Pancreas (tissue), 10 donors: ENCODE measurements at places on chromosomes 7 and 10.
A peak's percentile ranks its signal among the peaks of the same experiment; 100 is the strongest.

- no peak for DNase-seq
These were observed at the start of gene H2BK1 for GRCh38 chr7:151210087-151210854. Gene H2BK1 (minus strand): TSS chr7:151210488. CDS start chr7:151210318, 170 bp downstream.

- peak; percentile 78 for DNase-seq
These were observed 170.2 kb downstream of the FAM107B start for GRCh38 chr10:14604181-14605142.

GRCh38 chr10:105192146-105192545 is 551.1 kb downstream of the SORCS3 start:
- DNase-seq, result no peak

DNA sequence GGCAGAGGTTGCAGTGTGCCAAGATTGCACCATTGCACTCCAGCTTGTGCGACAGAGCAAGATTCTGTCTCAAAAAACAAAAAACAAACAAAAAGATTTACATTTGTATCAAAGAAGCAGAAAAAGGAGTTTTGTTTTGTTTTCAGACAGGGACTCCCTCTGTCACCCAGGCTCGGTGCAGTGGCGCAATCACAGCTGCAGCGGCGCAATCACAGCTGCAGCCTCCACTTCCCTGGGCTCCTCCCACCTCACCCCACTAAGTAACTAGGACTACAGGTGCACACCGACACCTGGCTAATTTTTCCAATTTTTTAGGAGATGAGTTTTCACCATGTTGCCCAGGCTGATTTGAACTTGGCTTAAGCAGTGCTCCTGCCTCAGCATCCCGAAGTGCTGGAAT is 1.8 kb downstream of the ARMC10 start:
- DNase-seq, result no peak

DNA sequence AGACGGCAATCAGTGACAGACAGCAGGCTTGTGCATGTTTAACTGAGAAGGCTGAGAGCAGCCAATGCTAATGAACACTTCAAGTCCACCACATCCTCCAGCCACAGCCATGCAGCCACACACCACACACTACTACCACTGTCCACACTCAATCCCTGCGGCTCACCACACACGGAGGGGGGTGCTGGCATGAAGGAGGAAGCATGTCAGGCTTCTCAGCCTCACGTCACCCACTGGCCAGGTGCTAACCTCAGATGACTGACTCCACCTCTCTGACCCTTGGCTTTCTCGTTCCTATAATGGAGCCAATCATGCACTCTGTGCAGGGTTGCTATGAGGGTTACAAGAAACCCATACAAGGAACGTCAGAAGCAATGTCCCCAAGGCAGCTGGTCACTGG is 165.4 kb upstream of the RNF32 start:
- no peak for DNase-seq

GRCh38 chr7:20647908-20648776 is 32.7 kb downstream of the ABCB5 start:
- DNase-seq, result no peak

DNA sequence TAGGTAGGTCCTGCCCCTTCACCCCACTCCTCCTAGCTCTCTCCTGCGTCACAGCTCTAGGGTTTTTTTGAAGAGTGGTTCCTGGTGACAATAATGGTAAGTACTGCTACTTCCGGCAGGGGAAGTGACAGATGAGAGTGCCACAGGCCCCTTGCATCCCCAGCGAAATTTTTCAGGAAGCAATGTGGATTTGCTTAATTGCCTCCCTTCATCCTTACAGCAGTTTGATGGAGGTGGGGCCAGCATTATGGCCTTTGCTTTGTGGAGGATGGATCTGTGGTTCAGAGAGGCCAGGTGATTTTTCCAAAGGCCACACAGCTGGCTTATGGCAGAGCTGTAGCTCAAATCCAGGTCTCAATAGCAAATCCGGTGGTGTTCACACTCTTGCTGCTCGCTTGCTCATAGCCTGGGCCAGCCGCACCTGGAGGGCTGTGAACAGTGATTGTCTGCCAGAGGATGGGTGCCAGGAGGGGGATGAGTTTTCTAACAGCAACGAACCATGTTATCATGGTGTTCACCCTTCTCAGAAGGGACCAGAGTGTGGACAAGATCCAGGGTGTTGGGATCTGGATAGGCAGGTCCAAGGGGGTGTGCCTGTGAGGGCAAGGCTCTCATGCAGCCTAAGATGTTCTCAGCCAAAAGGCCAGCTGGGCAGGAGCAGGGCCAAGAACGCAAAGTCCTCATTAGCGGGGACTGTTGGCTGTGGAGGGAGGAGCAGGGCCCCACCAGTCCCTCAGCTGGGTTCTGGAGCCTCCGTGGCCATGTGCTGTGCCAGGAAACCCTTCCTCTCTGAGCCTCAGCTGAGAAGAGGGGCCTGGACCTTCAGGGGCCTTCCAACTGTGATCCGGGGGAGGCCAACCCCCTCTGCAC is 89.0 kb downstream of the EMX2 start:
- no peak for DNase-seq

DNA sequence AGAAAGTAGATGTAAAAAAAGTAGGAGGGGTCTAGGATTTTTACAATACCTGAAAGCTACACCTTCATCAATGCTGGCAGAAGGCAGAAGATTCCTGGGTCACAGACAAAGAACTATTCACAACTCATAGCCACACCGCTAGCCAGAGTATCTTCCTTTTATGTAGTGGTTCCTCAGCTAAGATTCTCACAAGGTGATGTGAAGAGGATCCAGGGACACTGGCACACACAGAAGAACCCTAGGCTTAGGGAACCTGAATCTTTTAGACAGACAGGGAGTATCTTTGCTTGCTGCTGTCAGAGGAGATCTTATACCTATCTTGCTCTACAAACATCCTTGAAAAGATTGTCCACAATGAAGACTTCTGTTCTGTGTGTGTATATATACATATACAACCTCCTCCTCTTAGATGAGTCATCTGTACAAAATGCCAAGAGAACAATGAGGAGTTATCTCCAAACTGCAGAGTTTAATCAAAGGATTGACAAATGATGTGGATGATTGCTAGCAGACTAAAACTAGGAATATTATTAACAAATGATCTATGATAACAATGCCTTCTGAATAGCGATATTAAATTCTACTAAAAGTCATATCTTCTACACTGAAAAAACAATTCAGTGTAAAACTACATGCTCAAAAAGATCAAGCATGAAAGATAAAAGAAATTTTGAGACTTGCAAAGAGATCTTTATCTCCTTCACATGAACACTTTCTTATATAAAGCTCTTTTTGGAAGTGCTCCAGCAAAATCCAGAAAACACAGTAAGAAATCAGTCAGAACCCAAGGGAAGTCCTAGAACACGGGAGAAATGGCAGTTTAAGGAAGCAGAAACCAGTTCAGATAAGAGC is 409.3 kb downstream of the PARD3 start:
- no peak for DNase-seq

- no peak for DNase-seq
These were observed 50.6 kb upstream of the MTURN start for GRCh38 chr7:30084212-30084611.

- DNase-seq, result no peak
These were observed 24.5 kb upstream of the C1GALT1 start for GRCh38 chr7:7157887-7158271.

GRCh38 chr7:151459726-151460473 is 20.0 kb upstream of the CRYGN start:
- DNase-seq, result peak; percentile 66

DNA sequence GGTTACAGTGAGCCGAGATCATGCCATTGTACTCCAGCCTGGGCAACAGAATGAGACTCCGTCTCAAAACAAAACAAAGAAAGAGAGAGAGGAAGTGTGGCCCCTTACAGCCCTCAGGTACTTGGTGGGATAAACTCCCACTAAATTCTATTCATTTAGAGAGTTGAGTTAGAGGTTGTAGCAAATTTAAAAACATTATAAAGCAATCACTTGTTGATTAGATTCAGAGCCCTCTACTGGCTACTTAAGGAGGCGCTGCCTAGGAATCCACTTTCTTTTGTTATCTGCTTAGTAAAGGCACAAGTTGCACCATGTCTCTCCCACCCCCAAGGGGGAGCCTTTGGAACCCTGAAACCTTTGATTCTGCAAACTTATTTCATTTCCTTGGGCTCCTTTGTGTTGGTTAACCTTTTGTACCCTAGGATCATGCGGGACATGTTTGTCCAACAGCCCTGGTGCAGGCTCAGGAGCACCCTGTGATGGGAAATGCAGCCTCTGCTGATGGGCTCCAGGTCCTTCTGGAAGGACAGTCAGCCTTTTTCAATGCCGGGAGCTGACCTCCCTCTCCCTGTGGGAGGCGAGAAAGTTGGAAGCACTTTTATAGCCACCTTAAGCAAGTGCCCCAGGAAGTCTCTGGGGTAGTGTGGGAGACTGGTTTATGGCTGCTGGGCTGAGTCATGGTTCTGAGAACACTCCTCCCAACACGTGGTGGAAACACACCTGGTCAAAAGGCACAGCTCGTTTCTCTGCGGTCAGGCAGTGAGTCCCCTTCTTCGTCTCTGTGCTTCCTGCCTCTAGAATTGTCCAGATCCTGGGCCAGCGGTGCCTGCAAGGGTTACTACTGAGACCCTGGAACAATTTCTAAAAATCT is 2.3 kb downstream of the HKDC1 start:
- DNase-seq, result no peak

DNA sequence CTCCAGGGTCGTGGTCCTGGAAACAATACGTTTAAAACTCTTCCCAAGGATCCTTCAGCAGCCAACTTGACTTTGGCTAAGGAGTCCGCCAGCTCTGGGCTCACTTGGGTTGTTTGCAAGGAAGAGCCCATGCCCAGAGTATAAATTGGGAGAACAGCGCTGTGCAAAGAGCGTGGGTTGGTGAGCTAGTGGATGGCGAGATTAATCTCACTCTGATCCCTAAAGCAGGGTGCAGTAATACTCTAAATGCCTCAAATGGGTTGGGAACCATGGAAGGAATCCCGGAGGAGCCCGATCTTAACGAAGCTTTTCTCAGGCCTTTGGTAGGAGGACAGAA is 495 bp upstream of the SDHAF3 start:
- DNase-seq, result no peak

- DNase-seq, result peak; percentile 94
These were observed 38.5 kb upstream of the MKRN1 start for GRCh38 chr7:140517546-140518369.

GRCh38 chr10:97427571-97428179 is 1.7 kb downstream of the PGAM1 start:
- peak; percentile 38 for DNase-seq

GRCh38 chr10:23065181-23065948 is 30.0 kb upstream of the MSRB2 start:
- DNase-seq, result peak; percentile 83

DNA sequence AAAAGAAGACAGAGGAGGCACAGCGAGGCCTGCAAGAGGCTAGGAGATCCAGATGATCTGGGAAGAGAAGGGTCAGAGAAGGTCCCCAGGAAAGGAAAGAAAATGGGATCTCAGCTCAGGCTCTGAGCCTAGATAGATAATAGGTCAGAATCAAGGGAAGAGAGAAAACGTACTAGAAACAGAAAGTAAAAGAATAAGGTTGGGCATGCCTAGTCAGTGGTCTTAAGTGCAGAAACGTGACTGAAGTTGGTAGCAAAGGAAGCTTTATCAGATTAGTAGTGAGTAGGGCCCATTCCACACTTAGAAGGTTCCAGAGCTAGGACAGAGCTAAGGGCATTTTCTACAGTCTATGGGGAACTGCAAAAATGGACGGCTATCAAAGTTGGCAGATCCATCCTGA is 84.8 kb upstream of the ASAH2 start:
- DNase-seq, result no peak

- DNase-seq, result no peak
These were observed 424.9 kb upstream of the AUTS2 start for GRCh38 chr7:69173341-69173740.

DNA sequence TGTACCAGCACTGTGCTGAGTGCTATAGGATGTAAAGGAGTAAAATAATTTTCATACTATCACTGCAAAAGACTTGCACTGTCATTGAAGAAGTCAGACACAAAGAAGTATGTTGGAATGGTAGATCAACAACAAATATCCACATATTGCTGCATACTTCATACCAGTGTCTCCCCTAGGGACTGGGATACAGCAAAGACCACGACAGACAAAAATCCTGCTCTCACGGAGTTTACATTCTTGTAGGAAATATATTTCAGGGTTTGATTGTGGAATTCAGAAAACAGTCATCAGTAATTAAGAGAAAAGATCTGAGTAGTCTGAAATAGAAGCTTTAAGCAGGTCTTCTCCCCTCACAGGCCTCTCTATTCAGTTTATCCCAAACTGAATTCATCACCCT is 49.4 kb upstream of the PLXNA4 start:
- DNase-seq, result no peak

- DNase-seq, result no peak
These were observed 62.5 kb upstream of the KMT2E start for GRCh38 chr7:104951546-104951945.

GRCh38 chr7:26861050-26861449 is 3.3 kb downstream of the SKAP2 start:
- no peak for DNase-seq

DNA sequence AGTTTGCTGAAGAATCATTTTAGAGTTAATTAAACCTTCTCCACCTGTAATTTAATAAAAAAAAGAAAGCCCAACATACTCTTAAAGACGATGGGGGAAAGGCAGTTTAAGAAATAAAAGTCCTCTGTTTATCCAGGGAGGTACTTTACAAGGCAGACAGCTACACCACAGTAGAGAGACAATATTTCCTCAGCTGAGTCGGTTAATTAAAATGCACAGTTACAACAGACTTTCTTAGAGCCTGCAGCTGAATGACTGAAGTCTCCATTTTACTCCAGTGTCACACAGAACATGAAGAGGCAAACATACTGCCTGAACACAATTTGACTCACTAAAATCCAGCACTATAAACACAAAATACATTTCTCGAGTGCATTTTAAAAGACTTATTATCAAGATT is 15.1 kb downstream of the LRRTM3 start:
- DNase-seq, result no peak

GRCh38 chr10:132892004-132892403 is 50.4 kb downstream of the CFAP46 start:
- no peak for DNase-seq

DNA sequence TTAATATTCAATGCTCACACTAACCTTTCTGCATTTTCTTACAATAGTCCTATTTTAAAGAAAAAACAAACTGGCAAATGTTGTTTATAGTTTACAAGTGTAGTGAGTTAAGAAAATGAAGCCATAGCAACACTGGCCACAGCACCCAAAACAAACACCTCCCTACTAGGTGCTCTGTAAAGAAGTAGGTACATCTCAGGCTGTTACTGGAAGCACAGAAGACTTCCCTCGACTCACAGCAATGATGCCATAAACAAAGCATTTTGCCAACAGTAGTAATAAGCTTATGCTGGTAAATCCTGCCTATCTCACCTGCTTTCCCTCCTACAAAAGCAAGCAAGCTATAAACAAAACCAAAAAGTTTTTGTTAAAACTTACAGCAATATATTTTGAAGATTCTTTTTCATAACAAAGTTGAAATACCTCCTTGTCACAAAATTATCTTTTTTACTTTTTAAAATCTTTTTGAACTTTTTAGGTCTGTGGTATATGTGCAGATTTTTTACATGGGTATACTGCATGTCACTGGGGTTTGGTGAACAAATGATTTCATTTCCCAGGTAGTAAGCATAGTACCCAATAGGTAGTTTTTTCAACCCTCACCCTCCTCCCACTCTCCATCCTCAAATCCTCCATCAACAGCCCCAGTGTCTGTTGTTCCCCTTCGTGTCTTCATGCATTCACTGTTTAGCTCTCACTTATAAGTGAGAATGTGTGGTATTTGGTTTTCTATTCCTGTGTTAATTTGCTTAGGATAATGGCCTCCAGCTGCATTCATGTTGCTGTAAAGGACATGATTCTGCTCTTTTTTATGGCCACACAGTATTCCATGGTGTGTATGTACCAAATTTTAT is 28.4 kb downstream of the COA1 start:
- DNase-seq, result no peak

- DNase-seq, result no peak
These were observed 16.8 kb downstream of the OSBPL3 start for GRCh38 chr7:24963218-24963617.

GRCh38 chr10:34661580-34661979 is 153.5 kb downstream of the PARD3 start:
- no peak for DNase-seq
